Subcutaneous preadipocyte (primary cell): ENCODE measurements at places on chromosomes 6 and 20. TPM values are rescaled to one million over a fixed set of nuclear protein-coding genes. Genes with fewer than 3 reads are reported as not detected.

The SHLD1 gene
- total RNA-seq, result 0.73 and 1.4 TPM in 2 replicates

The PI3 gene
- total RNA-seq, result not detected in 2 replicates

The CCM2L gene
- total RNA-seq, result not detected in 2 replicates

The ADGRF1 gene
- total RNA-seq, result not detected in 2 replicates

The TMC2 gene
- total RNA-seq, result under 0.01 TPM in 1 of 2 replicates, not detected in the other

The FAXC gene
- 0.20 and 0.37 TPM in 2 replicates for total RNA-seq

The NKAIN2 gene
- not detected in 2 replicates for total RNA-seq

The CDH26 gene
- under 0.01 TPM in 1 of 2 replicates, not detected in the other for total RNA-seq

The TMEM200A gene
- 4.1 and 5.1 TPM in 2 replicates for total RNA-seq
